ENCODE measurements at places on chromosomes 16 and 17.

GRCh38 chr17:28364665-28365363 lies at the start of gene SEBOX:
SEBOX (minus strand) TSS chr17:28365199; CDS start chr17:28365151, 48 bp downstream.
- DNase-seq: no peak

DNA sequence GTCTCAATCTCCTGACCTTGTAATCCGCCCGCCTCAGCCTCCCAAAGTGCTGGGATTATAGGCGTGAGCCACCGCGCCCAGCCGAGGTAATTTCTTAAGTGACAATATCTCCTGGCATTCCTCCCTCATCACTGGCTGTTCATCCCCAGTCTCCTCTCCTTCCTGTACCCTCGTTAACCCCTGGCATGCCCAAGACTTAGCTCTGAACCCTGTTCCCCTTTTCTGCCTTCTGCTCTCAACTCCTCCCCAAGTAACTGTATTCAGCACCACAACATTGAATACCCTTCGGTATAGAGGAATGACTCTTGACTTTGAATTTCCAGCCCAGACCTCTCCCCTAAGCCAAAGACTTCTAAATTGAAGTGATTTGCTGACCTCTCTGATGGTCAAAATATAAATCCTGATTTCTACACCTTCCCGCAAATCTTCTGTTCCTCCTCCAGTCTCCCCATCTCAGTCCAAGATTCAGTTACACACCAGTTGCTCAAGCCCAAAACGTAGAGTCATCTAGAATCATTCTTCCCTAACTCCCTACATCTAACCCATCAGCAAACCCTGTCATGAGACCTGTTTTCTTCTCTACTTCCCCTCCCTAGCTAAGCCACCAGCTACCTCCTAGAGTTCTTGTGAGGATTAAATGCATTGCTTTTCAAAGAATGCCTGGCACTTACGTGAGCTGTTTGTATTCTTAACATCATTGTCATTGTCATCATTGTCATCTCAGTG lies 14.8 kb downstream of the PMP22 start:
- DNase-seq: no peak

DNA sequence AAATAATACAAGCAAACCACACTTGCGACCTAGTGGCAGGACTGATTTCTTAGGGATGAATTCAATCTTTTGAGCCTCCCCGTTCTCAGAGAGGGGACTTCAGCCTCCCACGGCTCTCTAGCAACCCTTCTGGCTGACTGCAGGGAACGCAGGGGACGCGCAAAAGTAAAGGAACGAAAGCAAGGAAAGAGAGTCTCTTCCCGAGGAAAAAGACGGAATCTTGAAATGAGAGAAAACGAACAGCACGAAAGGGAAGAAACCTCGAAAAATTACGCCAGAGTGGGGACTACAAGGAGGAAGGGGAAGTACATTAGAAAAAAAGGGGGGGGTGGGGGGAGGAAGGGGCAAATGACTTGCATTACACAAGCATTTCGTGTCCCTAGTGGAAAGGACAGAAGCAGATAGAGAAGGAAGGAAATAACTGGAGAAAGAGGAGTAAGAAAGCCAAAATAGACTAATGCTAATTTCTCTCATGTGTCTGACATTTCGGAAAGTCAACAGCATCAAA lies 1.2 kb downstream of the GRB2 start:
- peak; percentile 42 for DNase-seq

- DNase-seq: no peak
Observed at GRCh38 chr16:85611194-85611443, 2.0 kb upstream of the GSE1 start.

DNA sequence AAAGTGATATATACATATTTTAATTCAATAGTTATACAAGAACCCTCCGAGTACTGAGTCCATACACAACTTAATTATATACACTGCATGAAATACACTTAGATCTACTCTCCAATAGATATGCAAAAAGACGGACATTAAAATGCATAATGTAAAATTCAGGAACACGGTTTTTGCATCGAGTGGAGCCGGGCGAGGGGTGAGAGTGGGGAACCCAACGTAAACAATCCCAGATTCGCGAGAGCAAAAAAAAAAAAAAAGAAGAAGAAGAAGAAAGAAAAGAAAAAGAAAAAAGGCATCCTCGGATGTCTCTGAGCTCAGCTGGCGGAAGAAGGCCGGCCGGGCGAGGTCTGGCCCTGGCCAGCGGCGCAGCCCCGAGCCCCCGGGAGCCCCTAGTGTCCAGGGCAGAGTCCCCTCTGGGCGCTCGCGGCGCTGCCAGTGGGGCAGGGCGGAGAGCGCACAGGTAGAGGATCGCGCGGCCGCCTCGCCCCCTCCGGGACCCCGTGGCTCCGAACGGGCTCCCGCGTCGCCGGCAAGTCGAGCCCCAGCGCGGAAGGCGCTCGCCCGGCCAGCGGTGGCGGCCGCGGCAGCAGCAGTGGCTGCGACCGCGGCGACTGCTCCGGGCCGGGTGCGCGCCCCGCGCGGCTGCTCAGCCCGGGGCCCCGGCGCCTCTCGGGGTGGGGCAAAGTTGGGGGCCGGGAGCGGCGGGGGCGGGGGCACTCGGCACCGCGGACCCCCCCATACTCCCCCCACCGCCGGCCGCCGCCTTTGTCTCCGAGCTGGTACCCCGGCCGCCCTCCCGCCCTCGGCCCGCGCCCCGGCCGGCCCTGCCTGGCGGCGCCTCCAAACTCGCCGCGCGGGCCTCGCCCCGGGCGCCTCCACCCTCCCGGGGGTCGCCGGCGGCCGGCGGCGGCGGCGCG lies 9.6 kb upstream of the ZFHX3 start:
- no peak for DNase-seq

GRCh38 chr16:19227643-19228042 lies 57.9 kb upstream of the CLEC19A start:
- no peak for DNase-seq

GRCh38 chr17:74860872-74861661 lies 1.4 kb upstream of the GRIN2C start:
- peak; percentile 41 for DNase-seq

GRCh38 chr16:1613211-1613622 lies 1.1 kb downstream of the CRAMP1 start:
- DNase-seq: no peak

DNA sequence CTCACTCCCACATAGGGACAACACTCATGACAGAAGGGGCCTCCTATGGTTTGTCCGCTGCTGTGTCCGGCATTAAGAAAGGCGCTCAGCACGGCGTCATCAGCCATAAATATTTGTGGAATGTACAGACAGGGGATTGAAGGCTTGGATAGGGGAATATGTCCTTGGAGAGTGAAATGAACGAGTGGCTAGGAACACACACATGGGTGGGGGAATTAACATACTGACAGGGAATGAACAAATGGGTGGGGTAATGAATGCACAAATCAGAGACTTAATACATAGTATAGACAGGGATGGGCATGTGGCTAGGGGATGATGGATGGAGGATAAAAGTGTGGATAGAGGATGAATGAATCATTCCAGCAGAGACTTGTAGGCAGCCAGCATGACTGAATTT lies 154.0 kb upstream of the HSBP1 start:
- DNase-seq: no peak

DNA sequence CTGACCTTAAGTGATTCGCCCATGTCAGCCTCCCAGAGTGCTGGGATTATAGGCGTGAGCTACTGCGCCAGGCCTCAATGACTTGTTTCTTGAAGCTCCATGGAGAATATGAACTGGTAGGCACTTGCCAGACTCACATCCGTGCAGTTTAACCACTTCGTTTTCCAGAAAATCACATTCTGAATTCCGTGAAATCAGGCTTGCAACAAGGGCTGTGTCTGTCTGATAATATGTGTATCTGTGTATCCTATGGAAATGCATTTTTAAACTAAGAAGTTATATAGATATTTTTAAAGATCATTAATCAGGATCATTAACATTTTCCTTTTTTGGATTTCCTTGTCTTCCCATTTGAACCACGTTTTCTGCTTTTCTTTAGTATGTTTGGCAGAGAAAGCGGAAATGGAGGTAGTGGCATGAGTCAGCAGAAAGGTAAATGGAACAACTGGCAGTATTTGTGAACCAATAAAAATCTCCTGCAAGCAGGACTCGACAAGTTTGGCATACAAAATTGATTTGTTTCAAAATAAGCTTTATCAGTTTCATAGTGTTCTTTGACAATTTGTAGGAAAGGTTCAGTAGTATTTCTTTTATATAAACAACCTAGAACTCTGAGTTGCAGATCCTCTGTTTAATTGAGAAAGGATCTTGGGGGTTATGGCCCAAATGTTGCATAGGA lies 33.0 kb downstream of the USP10 start:
- no peak for DNase-seq

GRCh38 chr17:58503866-58504265 lies 10.6 kb downstream of the MTMR4 start:
- DNase-seq: no peak

DNA sequence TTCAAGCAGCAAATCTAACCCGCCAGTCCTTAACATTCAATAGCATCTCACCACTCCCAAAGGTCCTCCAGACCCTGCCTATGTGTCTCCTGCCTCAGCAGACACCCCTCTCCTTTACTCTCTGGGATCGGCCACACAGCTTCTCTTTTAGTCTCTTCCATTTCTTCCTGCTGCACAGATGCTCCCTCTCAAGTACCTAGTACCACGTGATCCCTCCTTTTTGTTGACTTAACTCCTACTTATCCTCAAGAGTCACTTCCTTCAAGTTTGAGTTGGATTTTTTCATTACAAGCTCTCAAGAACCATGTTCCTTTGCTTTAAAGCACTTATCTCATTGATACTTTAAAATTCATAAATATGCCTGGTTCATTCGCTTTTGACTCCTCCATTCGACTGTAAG lies 24.9 kb downstream of the AMFR start:
- no peak for DNase-seq

GRCh38 chr17:36068524-36068923 lies 4.5 kb downstream of the CCL18 start:
- DNase-seq: no peak

GRCh38 chr17:12990926-12991325 lies 26.9 kb downstream of the ELAC2 start:
- no peak for DNase-seq

GRCh38 chr16:11707679-11708197 lies 34.9 kb downstream of the TXNDC11 start:
- DNase-seq: no peak

DNA sequence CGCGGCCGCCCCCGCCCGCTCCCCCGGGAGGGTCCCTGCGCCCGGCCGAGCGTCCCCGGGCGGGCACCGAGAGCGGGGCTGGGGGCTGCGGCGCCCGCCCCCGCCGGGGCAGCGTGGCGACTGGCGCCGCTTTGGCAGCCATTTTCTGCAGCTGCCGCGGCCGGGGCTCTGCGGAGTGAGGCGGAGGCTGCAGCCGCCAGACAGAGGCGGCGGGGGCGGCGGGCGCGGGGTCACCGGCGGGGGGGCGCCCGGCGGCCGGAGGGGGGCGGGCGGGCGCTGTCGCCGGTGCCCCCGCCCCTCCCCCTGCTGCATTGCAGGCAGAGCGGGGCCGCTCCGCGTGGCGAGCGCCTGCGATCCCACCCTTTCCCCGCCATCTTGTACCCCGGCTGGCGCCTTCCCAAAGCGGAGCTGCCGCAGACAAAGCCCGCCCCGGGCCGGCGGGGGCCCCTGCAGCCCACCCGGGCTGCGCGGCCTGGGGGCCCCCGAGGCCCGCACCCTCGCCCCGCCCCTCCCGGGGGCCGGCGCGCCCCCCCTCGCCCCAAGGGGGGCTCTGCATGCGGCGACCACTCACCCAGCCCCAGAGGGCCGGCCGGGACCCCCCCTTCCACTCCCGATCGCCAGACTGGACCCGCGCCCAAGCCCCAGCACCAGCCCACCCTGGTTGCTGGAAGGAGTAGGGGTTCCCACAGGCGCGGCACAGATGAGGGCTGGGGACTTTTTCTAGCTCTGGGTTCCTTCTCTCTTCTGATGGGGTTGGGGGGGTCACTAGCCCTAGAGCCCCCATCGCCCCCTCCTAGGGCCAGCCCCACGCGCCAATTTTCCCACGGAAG lies 16.6 kb upstream of the CBX8 start:
- no peak for DNase-seq

GRCh38 chr17:49728425-49728824 lies 20.7 kb upstream of the SLC35B1 start:
- DNase-seq: no peak

DNA sequence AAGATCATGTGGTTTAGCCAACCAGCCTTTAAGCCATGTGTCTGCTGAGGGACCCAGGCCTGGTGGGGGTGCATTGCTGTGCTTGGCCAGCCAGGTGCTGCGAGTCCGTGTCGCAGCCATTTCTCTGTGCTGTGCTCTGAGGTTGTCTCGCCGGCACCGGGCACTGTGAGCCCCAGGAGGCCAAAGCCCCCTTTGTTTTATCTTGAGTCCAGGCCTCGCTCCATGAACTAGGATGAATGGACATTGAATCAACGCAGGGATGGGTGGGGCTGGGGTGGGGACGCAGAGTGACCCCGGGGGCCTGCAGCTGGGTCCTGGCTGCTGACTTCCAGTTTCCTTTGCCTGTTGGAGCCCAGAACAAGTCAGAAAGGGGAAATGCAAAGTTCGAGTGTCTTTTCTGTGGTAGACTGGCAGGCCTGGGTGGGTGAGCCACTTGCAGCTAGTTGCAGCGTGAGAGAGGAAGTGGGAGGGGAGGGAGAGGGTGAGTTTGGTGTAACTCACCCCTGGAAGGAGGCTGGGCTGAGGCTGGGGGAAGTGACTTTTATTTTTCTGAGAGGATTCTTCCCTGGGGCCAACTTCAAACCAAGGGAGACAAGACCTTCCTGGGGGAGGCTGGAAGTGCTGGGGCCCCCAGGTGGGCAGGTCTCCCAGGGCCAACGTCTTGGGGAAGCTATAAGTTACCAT lies 324.7 kb downstream of the SEC14L1 start:
- peak; percentile 82 for DNase-seq

DNA sequence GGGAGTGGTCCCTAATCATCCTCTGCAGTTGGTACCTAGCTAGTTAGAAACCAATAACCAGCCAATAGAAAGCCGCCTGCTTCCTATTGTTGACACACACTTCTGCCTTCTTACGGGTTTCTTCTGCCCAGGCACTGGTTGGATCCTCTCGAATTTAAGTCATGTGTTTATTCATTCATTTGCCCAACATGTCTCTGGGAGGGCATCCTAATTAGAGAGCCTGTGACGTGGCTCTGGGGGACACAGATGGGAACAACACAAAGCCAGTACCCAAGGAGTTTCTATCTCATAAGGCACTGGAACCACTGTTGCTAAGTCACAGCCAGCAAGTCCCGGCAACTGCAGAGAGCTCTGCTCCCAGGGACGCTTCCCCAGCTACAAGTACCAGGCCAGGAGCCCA lies 300.7 kb upstream of the TNRC6C start:
- no peak for DNase-seq

- DNase-seq: no peak
Observed at GRCh38 chr17:82670661-82671450, 22.6 kb upstream of the WDR45B start.

- DNase-seq: no peak
Observed at GRCh38 chr17:79019632-79020584, 4.1 kb upstream of the C1QTNF1 start.

DNA sequence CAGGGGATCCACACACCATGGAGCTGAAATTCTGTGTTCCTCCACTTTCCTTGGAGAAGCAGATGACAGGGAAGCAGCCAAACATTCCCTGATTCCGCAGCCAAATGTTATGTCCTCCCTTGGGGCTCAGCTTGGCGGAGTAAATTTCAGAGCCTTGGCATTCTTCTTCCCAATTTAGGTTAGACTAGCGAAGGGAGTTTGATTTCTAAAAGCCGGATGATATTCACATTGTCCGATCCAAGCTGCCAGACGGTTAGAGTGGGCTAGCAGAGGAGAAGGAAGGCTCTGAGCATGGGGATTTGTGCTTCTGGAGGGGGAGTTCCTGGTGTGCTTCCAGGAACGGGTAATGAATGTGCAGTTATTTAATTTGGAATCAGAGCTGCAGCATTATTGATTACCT lies 380.4 kb upstream of the EEF2KMT start:
- no peak for DNase-seq

- no peak for DNase-seq
Observed at GRCh38 chr17:27224526-27225315, 69.2 kb upstream of the WSB1 start.

Measured in memory B cell (primary cell).